ENCODE measurements at places on chromosomes 12 and 14.

GRCh38 chr12:89731614-89732013 lies 23.0 kb upstream of the ATP2B1 start:
- DNase-seq: no peak

GRCh38 chr14:41302776-41303175 lies 303.9 kb upstream of the LRFN5 start:
- no peak for DNase-seq

GRCh38 chr14:101033006-101033405 lies 129.5 kb upstream of the RTL1 start:
- no peak for DNase-seq

GRCh38 chr14:72104011-72104613 lies 171.9 kb downstream of the RGS6 start:
- DNase-seq: no peak

DNA sequence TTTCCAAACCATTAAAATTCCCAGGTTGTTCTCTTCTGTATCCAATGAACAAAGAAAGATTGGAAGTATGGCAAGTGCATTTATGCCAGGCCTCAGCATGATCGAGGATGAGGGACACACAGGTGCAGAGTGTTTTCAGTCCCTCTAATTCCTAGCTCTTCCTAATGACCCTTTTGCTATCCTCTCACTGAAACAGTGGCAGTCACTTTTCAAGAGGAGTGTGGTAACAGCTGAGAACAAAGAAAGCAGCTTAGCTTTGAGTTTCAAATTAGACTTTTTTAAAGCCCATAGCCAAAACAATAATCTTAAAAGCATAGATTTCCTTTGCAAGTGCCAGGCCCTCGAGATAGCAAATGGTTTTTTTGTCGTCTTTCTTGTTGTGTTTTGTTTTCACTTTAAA lies 110.8 kb downstream of the KCNH5 start:
- DNase-seq: no peak

DNA sequence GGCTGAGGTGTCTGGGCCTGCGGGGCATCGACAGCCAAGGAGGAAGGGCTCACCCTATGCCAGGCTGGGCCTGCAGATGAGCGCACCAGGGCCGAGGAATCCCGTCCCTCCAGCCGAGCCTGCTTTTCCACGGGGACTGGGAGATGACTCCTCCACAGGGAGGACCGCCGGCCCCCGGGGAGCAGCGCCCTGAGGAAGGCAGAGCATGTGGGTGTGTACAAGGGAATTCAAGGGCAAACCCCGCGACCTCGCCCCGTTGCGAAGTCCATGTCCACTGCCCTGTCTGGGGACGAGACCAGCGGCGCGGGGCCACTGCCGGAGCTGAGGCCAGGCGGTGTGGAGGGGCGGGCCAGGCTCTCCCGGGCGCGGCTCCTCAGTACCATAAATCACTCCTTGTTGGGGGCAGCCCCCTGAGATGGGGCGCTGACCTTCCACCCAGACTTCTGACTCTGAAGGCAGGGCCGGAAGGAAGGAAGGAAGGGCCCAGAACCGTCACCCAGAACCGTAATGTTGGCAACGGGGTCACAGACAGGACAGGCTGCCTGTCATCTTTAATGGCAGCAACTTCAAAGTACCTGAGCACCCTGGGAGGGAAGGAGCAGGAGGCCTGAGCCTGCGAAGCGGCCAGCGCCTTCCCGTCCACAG lies 52.5 kb downstream of the RNF34 start:
- no peak for DNase-seq

- DNase-seq: no peak
Observed at GRCh38 chr14:49892301-49892635, 614 bp upstream of the ARF6 start.

- no peak for DNase-seq
Observed at GRCh38 chr12:75868501-75868900, 163.1 kb downstream of the PHLDA1 start.

DNA sequence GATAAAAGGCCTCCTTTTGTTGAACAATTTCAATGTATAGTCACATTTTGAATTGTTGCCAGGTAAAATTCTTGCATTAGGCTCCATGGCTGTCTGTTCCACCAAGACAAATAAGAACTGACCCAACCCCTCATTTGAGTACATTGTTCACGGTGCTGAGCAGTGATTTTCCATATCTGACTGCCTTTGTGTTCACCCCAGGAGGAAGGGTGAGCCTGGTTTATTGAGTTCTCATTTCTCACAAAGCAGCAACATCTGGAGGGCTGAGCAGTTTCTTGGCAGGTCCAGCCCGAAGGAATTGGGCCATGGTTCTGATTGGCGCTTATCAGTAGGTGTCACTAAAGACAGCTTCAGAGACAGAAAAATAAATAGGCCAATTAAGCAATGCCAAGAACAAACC lies 149.1 kb downstream of the BMP4 start:
- DNase-seq: no peak

DNA sequence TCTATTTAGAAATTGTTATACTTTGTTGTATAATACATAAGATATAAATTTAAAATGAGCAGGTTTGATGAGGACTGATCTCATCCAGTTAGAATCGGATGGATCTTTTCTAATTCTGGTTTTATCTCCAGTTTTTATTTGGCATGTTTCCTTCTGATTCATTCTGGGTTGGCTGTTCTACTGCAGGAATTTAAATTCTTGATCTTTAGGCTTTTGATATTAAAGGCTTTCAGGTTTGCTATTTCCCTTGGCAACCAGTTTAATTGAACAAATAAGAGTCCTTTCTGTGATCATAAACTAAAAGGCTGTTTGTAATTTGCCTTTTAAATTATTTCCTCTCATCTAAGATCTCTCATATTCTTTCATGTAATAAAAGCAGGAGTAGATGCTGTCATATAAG lies 83.4 kb downstream of the PDE6H start:
- DNase-seq: no peak

GRCh38 chr12:106044773-106045172 lies 94.0 kb downstream of the NUAK1 start:
- no peak for DNase-seq

DNA sequence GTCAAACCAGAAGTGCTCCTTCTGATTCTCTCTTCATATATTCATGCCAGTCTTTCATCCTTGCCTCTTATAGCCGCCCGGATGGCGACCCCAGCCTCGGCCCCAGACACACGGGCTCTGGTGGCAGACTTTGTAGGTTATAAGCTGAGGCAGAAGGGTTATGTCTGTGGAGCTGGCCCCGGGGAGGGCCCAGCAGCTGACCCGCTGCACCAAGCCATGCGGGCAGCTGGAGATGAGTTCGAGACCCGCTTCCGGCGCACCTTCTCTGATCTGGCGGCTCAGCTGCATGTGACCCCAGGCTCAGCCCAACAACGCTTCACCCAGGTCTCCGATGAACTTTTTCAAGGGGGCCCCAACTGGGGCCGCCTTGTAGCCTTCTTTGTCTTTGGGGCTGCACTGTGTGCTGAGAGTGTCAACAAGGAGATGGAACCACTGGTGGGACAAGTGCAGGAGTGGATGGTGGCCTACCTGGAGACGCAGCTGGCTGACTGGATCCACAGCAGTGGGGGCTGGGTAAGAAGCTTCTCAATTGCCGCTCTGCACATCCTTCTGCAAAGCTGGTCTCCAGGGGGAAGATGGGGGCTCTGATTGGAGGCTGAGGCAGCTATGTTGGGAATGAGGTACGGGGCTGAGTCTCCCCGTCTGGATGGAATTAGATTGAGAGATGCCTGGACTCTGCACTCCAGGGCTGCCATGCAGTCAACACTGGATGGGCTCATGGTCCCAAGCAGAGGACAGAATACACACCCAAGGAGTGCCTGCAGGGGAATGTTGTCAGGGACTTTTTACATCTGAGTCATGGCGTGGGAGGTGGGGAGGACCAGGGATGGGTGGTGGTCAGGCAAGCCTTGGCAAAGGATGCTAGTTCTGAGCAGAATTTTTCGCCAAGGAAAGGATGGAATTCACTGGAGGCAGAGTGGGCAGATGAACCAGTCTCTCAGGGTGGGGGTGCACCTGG lies 1.3 kb downstream of the BCL2L2 start:
- no peak for DNase-seq

- no peak for DNase-seq
Observed at GRCh38 chr14:99794151-99794780, 1.1 kb downstream of the EML1 start.

DNA sequence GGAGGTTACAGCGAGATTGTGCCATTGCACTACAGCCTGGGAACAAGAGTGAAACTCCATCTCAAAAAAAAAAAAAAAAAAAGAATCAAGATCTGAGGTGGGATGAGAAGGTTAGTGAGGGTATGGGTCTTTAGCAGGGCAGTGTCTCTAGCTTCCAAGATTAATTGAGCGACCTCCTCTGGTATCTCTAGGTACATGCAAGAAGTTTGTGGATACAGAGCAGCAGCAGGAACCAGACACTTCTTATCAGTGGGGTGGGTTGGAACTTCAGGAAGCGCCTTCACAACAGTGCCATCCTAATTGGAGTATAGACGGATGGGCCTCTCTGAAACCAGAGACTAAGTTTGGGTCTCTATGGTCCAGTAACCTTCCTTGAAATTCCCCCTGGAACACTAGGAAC lies 51.9 kb upstream of the CISTR start:
- no peak for DNase-seq

GRCh38 chr14:90568405-90568804 lies 171.6 kb downstream of the CALM1 start:
- no peak for DNase-seq
